BJ (cell line): ENCODE measurements at places on chromosomes 4 and X. TPM values are rescaled to one million over a fixed set of nuclear protein-coding genes. Genes with fewer than 3 reads are reported as not detected.

AR gene
- 11.4 and 13.9 TPM in 2 replicates for polyA plus RNA-seq

GPR78 gene
- polyA plus RNA-seq: 0.43 and 0.82 TPM in 2 replicates

PAGE4 gene
- polyA plus RNA-seq: not detected in 2 replicates

DNA sequence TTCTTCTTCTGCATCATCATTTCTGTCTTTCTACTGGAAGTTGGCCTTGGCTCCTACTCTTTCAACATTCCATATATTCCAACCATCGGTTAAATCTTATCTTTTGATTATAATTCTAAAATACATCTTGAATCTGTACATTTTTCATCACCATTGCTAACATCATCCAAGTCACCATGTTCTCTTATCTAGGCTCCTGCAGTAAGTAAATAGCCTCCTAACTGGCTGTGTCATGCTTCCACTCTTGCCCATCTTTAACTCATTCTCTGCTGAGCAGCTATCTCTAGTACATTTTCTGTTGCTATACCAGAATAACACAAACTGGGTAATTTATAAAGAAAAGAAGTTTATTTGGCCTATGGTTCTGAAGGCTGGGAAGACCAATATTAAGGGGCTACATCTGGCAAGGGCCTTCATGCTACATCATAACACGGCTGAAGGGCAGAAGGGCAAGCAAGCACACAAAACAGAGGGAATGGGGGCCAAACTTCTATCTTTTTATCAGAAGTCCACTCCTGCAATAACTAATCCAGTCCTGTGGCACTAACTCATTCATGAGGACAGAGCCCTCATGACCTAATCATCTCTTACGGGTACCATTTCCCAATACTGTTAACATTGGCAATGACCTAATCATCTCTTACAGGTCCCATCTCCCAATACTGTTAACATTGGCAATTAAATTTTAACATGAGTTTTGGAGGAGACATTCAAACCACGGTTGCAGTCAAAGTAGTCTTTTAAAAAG is 72.2 kb downstream of the ENOX2 start:
- no peak for DNase-seq

ZNF141 gene
- 2.1 and 3.2 TPM in 2 replicates for polyA plus RNA-seq

DNA sequence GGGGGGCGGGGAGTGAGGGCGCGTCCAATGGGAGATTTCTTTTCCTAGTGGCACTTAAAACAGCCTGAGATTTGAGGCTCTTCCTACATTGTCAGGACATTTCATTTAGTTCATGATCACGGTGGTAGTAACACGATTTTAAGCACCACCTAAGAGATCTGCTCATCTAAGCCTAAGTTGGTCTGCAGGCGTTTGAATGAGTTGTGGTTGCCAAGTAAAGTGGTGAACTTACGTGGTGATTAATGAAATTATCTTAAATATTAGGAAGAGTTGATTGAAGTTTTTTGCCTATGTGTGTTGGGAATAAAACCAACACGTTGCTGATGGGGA is 1.1 kb downstream of the HTT start:
- DNase-seq: no peak

GRCh38 chr4:165520086-165520485 is 141.3 kb downstream of the CPE start:
- no peak for DNase-seq

- no peak for DNase-seq
Observed at GRCh38 chr4:140080883-140081282, 73.1 kb downstream of the MAML3 start.

VSIG4 gene
- polyA plus RNA-seq: not detected in 2 replicates

DNA sequence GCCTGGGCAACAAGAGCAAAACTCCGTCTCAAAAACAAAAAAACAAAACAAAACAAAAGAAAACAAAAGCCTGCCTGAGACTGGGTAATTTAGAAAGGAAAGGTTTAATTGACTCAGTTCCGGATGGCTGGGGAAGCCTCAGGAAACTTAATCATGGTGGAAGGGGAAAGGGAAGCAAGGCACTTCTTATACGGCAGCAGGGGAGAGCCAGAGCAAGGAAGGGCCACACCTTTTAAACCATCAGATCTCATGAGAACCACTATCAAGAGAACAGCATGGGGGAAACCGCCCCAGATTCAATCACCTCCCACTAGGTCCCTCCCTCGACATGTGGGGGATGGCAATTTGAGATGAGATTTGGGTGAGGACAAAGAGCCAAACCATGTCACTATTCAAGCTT is 122.2 kb downstream of the UBE2K start:
- no peak for DNase-seq

- no peak for DNase-seq
Observed at GRCh38 chr4:144733566-144733965, 87.6 kb downstream of the HHIP start.

- no peak for DNase-seq
Observed at GRCh38 chr4:138408758-138409157, 166.6 kb upstream of the SLC7A11 start.

AMBN gene
- polyA plus RNA-seq: not detected in 2 replicates

- peak; percentile 25 for DNase-seq
Observed at GRCh38 chrX:30875957-30876356, 13.1 kb downstream of the TAB3 start.

DNA sequence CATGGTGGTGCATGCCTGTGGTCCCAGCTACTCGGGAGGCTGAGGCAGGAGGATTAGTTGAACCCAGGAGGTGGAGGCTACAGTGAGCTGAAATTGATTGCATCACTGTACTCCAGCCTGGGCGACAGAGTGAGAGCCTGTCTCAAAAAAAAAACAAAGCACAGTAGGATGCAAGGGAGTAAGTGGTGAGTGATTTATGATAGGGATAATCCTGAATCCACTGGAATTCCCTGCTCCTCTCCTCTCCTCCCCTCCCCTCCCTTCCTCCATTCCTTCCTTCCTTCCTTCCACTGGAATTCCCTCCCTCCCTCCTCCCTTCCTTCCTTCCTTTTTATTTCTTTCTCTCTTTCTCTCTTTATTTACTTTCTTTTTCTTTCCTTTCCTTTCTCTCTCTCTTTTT is 40.9 kb upstream of the NKRF start:
- DNase-seq: no peak

GRCh38 chr4:165433529-165433928 is 54.7 kb downstream of the CPE start:
- DNase-seq: no peak

- DNase-seq: no peak
Observed at GRCh38 chr4:152185786-152186550, 349.9 kb downstream of the FBXW7 start.

VGLL1 gene
- not detected in 2 replicates for polyA plus RNA-seq

DNA sequence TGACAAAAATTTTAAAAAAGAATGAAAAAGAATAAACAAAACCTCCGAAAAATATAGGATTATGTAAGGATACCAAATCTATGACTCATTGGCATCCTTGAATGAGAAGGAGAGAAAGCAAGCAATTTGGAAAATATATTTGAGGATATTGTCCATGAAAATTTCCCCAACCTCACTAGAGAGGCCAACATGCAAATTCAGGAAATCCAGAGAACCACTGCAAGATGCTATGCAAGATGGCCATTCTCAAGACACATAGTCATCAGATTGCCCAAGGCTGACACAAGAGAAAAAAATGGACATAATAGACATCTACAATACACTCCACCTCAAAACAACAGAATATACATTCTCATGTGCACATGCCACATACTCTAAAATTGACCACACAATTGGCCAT is 135.9 kb upstream of the SPANXB1 start:
- DNase-seq: no peak

DNA sequence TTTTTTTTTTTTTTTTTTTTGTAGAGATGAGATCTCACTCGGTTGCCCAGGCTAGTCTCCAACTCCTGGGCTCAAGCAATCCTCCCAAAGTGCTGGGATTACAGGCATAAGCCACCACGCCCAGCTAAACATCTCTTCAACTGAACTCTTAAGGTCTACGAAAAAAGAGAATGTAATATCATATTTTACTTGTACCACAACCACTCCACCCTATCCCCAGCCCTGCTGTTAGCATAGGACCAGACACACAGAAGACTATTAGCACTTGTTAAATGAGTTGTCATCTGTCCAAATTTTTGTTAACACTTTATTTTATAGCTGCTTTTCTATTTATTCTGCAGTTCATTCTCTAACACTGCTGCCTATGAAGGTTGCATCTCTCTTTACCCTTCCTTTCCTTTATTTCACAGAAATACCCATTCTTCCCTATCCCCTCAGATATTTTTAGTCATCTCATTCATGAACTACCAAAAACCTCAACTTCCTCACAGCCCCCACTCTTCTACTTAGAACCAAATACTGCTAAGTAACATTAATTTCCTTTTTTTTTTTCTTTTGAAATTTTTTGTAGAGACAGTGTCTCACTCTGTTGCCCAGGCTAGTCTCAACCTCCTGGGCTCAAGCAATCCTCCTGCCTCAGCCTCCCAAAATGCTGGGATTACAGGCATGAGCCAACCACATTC is 10.1 kb downstream of the SNX12 start:
- DNase-seq: no peak

IL2 gene
- not detected in 2 replicates for polyA plus RNA-seq

GRCh38 chrX:100745806-100746537 is 14.1 kb upstream of the SYTL4 start:
- no peak for DNase-seq

DNA sequence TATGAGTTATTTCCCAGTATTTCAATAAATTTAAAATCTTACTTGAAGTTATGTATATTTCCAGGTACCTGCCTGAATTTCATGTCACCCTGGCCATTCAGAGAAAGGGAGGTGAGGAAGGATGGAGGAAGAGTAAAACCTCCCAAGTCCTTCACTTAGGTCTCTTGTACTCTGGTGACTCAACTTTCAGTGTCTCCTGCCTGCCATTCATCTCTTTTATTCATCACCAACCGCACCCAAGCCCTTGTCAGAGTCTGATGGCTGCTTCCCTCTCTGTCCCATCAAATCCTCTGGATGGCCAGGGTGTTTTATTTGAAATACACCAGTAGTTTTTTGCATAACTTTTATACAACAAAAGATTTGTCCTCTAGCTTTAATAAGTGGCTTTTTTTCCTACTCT is 17.8 kb downstream of the TMPRSS11E start:
- no peak for DNase-seq

GRCh38 chr4:84530454-84530853 is 31.4 kb upstream of the NKX6-1 start:
- DNase-seq: no peak

GRCh38 chr4:147479786-147480185 is 1.1 kb upstream of the EDNRA start:
- DNase-seq: no peak

DNA sequence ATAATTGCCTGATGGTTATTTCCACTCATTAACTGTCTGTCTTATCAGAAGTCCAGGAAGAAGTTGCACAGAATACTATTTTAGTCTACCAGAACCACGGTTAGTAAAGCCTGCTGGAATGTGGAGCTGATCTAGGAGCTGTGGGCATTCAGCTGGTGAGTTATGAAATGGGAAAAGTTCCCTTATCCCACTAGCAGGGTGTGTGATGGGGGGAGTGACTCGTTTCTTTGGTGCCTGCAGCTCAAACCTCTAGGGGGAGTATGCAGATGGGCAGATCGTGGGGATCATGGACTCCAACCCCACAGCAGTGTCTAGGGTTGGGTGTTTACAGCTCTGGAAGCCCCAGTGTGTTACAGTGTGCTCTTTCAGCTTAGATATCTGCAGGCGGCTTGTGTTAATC is 305.7 kb upstream of the BOD1L1 start:
- DNase-seq: no peak

- DNase-seq: no peak
Observed at GRCh38 chr4:123597586-123597985, 201.0 kb downstream of the SPRY1 start.

GYPA gene
- polyA plus RNA-seq: not detected in 2 replicates

SASH3 gene
- polyA plus RNA-seq: not detected in 2 replicates

- DNase-seq: peak; percentile 90
Observed at GRCh38 chr4:187478292-187479140, 517.1 kb upstream of the ZFP42 start.

- DNase-seq: no peak
Observed at GRCh38 chr4:23932186-23932585, 42.3 kb upstream of the PPARGC1A start.

GRCh38 chr4:171891038-171891437 is 77.8 kb downstream of the GALNTL6 start:
- DNase-seq: no peak

- no peak for DNase-seq
Observed at GRCh38 chr4:142741995-142742394, 104.1 kb downstream of the INPP4B start.

SPIN2A gene
- polyA plus RNA-seq: 1.2 and 1.6 TPM in 2 replicates

CACNA1F gene
- 0.01 TPM in 1 of 2 replicates, not detected in the other for polyA plus RNA-seq

ENPP6 gene
- not detected in 2 replicates for polyA plus RNA-seq

SULT1B1 gene
- polyA plus RNA-seq: not detected in 2 replicates

EDNRA gene
- polyA plus RNA-seq: 7.6 and 12.0 TPM in 2 replicates

DNA sequence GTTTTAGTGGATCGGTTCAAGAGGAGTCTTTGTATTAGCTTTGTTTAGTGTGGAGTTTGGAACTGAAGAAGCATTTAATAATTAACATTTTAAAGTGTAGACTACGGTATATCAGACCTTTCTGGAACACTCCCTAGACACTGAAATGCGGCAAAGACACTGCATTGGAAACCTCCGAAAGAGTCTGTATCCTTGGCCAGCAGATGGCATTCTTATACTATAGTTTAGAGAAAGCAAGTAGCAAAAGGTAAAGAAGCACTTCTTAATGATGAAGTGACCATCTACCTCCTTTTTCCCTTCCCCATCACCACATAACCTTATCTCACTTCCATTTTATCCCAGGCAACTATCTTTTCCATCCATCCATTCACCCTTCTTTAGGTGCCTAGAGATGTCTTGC is 7.6 kb downstream of the FABP2 start:
- no peak for DNase-seq

GRCh38 chr4:108193886-108194672 is 25.3 kb upstream of the LEF1 start:
- DNase-seq: peak; percentile 7

DNA sequence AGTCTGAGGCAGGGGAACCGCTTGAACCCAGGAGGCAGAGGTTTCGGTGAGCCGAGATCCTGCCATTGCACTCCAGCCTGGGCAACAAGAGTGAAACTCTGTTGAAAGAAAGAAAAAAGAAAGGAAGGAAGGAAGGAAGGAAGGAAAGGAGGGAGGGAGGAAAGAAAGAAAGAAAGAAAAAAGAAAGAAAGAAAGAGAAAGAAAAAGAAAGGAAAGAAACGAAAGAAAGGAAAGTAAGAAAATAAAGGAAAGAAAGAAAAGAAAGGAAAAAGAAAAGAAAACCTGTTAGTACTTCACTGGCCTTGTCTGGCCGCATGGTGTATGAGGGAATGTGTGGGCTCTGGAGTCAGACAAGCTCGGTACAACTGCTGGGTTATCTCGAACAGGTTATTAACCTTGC is 20.8 kb upstream of the MAGEA1 start:
- no peak for DNase-seq

DNA sequence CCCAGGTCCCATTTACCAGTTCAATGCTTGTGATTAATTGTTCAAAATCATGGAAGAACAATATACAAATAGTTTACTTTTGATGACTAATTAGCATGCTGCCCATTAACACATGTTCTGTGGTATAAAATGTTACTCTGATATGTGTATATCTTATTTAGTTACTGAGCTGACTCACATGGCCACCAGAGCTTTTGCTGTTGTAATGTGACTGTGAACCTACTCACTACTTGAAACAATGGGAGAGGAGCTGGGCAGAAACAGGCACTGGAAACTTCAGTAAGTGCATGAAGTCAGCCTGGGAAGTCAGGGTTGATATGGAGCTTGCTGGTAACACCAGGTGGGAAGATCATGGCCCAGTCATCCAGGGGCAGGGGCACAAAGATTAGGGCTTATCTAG is 72.7 kb upstream of the MAD2L1 start:
- no peak for DNase-seq

GRCh38 chrX:115624916-115625315 is 63.9 kb downstream of the PLS3 start:
- DNase-seq: no peak

FAM47E gene
- 0.05 and 0.23 TPM in 2 replicates for polyA plus RNA-seq
